ENCODE measurements at places on chromosomes 13 and 19.

- no peak for DNase-seq
These were observed 518 bp downstream of the TFDP1 start for GRCh38 chr13:113584870-113585671.

GRCh38 chr13:95628488-95628887, 16.0 kb downstream of the DZIP1 start:
- DNase-seq: no peak

- DNase-seq: no peak
These were observed 97.6 kb upstream of the MIR17HG start for GRCh38 chr13:91249861-91250260.

GRCh38 chr19:29491491-29491890, 34.3 kb upstream of the VSTM2B start:
- no peak for DNase-seq

- DNase-seq: no peak
These were observed 15.5 kb downstream of the ZNF443 start for GRCh38 chr19:12425236-12425887.

GRCh38 chr13:109743706-109744453, 42.5 kb downstream of the IRS2 start:
- DNase-seq: no peak

- DNase-seq: no peak
These were observed 10.4 kb downstream of the MTUS2 start for GRCh38 chr13:28830580-28830979.

- DNase-seq: no peak
These were observed 248.1 kb downstream of the EFNB2 start for GRCh38 chr13:106287351-106287750.

DNA sequence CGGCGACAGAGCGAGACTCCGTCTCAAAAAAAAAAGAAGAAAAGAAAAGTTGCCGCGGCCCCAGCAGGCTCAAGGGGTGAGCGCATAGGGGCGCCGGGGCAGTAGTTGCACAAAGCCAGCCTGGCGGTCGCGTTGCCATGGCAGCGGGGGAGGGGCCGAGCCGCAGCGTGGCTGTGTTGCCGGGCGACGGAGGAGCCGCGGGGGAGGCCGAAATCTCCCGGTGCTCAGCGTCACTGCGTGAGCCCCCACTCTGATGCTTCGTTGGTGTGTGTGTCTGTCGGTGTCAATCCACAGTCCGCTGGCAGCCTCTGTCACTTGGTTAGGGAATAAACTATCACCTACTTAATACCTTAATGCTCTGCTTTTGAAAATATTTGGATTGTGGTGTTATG, 82.9 kb upstream of the C1QTNF9B start:
- peak; percentile 46 for DNase-seq

DNA sequence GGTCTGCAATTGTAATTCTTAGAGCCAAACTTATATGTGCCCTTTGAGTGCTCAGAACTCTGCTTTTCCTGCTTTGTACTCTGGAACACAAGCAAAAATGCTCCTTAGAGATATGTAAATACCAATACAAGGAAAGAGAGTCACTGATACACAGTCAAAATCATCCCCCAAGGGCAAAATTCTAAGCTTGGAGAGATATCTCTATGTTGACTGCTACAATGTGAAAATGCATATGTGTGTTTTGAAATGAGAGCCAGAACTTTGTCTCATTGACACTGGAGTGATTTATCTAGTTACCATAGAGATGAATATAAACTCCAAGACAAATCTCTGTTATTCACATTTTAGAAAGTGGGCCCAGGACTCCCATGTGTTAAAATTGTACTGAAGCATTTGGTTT, 494.8 kb upstream of the SLITRK1 start:
- DNase-seq: no peak

DNA sequence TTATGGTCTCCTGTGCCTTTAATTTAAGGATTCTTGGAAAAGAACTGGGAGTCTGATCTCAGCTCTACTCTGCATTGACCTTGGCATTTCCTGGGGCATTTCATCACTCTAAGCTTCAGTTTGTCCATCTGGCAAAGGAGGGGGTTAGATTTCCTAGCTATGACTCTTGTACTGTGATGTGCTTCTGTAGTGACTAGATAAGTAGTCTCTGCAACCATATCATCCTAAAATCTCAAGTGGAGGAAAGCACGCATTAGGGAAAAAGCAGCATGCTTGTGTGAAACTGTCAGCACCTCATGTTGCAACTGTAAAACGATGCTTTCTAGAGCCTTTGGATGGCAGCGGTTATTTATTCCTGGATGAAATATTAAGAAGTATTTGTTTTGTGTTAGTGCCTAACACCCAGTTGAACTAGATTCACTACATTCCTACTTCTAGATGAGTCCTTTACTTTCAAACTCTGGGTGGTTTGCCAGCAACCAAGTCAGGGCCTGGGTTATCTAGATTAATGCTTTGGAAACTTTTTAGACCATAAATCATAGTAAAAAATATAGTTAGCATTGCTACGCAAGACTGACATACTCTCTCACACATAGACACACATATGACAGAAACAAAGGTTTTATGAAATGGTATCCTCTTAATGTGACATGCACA, 6.8 kb downstream of the WDFY2 start:
- no peak for DNase-seq

- DNase-seq: no peak
These were observed 2.0 kb upstream of the KLF16 start for GRCh38 chr19:1865172-1866010.

GRCh38 chr13:110797230-110797877, 83.9 kb downstream of the ING1 start:
- DNase-seq: no peak

- DNase-seq: no peak
These were observed 319.5 kb upstream of the OBI1 start for GRCh38 chr13:78978381-78978998.

GRCh38 chr13:106105153-106105552, 430.3 kb downstream of the EFNB2 start:
- no peak for DNase-seq

DNA sequence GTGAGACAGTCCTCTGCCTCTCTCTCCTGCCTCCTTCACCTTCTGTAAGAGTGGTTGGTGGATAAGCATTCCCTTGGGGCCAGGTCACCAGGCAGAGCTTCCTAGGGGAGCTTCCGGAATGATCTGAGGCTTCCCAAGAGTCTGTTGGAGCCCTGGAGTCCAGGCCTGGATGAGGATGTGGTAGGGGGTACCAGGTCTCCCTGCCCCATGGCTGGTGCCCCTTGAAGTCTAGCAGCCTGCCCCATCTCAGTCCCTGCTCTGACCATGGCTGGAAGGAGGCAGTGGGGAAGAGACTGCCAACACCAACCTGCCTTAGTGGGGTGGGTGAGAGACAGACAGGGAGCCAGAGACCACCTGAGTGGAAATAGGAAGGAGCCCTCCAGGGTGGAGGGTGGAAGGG, 1316.9 kb downstream of the UQCRFS1 start:
- no peak for DNase-seq

DNA sequence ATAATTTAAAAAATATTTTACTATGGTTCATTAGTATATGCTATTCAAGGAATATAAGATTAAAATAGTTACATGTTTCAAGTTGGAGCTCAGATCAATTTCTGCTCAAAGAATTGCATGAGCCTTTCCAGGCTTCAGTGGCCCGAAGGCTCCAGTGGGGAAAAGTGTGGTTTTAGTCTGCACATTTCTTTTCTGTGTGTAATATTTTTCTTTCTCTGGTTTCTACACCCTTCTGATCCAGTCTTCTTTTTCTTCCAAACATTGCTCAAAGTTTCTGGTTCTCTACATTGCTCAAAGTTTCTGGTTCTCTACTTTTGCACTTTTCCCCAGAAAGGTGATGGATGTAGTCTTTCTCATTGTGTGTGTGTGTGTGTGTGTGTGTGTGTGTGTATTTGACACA, 64.7 kb upstream of the OXGR1 start:
- DNase-seq: no peak

DNA sequence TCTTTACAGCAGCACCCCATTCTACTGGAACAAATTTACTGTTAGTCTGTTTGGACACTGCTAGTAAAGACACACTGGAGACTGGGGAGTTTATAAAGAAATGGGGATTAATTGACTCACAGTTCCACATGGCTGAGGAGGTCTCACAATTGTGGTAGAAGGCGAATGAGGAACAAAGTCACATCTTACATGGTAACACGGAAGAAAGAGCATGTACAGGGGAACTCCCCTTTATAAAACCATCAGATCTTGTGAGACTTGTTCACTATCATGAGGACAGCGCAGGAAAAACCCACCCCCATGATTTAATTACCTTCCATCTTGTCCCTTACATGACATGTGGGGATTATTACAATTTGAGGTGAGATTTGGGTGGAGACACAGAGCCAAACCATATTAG, 1204.2 kb downstream of the SLITRK1 start:
- DNase-seq: no peak

- DNase-seq: peak; percentile 50
These were observed 6.3 kb downstream of the ERICH4 start for GRCh38 chr19:41449079-41449864.

GRCh38 chr13:110023729-110024644, 237.6 kb upstream of the IRS2 start:
- peak; percentile 22 for DNase-seq

DNA sequence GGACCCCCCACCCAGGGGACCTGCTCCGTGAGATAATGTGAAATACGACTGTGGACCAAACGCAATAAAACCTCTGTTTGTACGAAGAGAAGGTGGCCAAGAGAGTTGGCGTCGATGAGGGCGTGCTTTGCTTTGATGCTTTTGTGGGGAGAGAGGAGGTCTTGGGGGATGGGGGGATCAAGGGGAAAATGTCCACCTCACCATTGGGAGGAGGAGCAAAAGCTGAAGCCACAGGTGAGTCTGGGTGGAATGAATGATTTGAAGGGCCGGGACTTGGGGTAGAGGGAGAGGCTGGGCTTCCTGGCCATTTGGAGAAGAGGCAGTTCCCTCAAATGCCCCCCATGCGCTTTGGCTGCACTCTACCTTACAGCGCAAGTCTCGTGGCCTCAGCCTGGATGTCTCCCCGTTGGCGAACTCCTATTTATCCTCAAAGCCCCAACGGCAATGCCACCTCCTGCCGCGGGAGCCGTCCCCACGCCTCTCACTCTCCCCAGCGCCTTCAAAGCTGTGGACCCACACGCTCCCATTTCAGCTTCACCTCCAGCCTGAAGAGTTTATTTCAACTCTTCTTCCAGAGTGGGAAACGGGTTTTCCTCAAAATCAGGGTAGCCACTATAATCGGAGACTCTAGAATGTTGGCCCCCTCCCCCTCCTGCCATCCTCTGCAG, 795 bp upstream of the ABCA7 start:
- DNase-seq: no peak

- no peak for DNase-seq
These were observed at the start of gene LRG1 for GRCh38 chr19:4539693-4540581. TSS of gene LRG1 (minus strand) at chr19:4540036. CDS start at chr19:4540013, 23 bp downstream.

DNA sequence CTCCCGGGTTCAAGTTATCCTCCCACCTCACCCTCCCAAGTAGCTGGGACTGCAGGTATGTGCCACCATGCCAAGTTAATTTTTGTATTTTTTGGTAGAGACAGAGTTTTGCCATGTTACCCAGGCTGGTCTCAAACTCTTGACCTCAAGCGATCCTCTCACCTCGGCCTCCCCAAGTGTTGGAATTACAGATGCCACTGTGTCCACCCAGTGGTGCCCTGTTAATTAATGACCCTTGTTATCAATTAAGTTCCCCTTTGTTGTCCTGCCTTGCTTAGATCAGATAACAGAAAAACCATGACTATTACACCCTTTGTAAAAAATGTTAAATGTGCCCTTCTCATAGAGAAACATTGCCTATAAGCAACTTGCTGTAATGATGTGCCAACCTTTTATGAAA, 34.4 kb upstream of the IGFL1 start:
- no peak for DNase-seq

DNA sequence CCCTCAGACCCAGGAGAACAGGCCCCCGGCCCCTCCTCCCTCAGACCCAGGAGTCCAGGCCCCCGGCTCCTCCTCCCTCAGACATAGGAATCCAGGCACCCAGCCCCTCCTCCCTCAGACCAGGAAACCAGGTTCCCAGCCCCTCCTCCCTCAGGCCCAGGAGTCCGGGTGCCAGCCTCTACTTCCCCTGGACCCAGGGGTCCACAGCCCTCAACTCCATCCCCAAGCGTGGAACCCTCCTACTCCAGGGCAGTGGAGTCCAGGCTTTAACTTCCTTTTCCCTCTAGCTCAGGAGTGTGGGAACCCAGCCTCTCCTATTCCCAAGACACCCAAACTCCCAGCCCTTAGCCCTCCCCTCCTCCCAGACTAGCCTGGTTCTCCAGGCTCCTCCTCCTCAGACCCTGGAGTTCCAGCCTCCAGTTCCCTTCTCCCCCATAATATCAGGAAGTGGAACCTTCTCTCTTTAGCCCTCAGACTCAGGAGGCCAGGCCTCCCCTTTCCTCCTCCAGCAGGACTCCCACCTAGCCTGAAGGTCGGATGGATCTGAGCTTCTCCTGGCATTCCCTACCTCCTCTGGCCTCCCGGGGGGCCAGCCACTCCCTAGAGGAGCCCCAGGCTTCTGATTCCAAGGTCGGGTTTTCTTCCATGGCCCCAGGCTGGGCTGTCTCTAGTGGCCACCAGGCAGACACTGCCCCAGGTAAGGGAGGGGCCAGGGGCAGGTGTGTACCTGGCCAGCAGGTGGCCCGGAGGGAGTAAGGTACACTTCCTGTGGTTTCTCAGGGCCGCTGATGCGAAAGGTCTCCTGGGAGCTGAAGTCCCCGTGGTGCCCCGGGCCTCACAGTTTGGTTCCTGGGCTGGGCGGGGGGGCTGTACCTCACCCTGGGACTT, at the start of gene TMC4:
Gene TMC4 (minus strand): TSS at position 690 of the 888 bp plus-strand sequence. CDS start 43 bp downstream, at position 647.
- DNase-seq: no peak

- DNase-seq: no peak
These were observed 1612.3 kb upstream of the PRR20A start for GRCh38 chr13:55528434-55528833.

DNA sequence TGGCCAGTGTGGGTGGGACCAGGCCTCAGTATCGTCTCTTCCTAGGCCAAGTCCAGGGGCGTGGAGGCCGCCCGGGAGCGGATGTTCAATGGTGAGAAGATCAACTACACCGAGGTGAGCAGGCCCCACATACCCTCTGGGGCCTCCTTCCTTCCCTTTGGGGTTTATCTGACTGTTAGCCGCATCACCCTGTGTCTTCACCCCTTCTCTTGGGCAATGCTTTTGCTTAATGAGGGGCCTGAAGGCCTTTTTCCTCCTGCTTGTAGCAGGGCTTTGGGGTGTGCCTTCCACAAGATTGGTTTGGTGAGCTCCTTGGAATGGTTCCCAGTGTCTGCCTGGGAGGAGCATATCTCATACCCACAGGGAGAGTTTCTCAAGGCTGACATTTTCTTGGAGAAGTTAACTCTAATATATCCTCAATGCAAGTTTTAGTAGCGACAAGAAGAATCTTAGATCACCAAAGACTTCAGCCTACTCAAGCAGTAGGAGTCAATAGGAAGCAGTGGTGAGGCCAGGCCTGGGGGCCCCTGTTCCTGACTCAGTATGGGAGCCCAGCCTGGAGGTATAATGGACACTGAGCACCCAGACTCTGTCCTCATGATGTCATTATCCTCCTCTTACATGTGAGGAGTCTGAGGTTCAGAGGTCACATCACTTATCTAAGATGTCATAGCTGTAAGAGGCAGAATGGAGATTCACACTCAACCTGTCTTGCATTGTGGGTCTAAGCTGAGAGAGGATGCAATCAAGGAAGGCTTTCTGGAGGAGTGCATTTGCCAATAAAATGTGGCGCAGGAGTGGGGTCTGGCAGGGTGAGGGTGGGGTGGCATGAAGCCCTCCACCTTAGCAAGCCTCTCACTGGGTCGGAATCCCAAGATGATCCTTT, 2.0 kb downstream of the GPI start:
- no peak for DNase-seq
